ENCODE measurements at places on chromosomes 6 and 20. TPM values are rescaled to one million over a fixed set of nuclear protein-coding genes. Genes with fewer than 3 reads are reported as not detected.

DNA sequence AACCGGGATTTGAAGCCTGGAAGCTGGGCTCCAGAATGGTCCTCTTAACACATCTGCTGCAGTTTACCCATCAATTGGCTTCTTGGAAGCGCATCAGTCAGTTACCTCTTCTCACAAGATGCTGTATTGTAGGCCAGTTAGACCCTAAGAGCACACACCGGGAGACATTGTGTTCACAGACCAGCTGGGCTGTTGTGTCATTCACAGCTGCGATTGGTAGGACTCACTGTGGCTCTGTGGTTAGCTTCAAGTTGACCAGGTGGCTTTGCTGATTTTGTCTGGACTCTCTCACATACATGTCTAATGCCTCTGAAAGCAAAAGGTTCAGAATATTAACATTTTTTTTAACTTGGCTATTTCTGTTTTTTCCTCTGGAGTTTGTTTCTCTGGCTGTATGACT, 64.8 kb downstream of the SNX9 start:
- DNase-seq: no peak
- H3K27ac ChIP-seq: no peak overlapping the region
- no peaks in the 10 kb centered on the region for H3K4me1 ChIP-seq
- H3K27me3 ChIP-seq: no peaks in the 10 kb centered on the region

DNA sequence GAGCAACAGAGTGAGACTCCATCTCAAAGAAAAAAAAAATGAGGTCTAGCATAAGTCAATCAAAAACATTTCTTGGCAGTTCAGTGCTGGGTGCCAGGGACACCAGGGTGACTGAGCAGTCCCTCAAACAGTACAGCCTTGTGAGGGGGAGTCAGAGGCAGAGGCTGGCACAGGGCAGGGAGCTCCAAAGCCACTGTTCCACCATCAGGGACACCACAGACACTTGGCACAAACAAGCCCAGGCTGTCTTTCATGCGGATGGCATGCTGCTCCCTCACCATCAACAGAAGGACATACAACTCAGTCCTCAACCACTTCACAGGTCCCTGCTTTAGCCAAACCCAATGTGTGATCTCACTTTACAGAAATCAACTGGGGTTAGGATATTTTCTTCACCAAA, 36.0 kb upstream of the GRM4 start:
- H3K4me3 ChIP-seq: no peak overlapping the region
- H3K36me3 ChIP-seq: no peaks in the 10 kb centered on the region
- no peak overlapping the region for H3K27ac ChIP-seq
- H3K4me1 ChIP-seq: no peaks in the 10 kb centered on the region

CTCFL gene
- 2.1 TPM for total RNA-seq

- no peak overlapping the region for H3K4me3 ChIP-seq
- H3K4me1 ChIP-seq: peaks cover 15% of the 10 kb centered on the region
- no peaks in the 10 kb centered on the region for H3K36me3 ChIP-seq
- no peak overlapping the region for H3K27ac ChIP-seq
Measured at GRCh38 chr20:11355345-11355744, 562.3 kb upstream of the BTBD3 start.

- no peaks in the 10 kb centered on the region for H3K27me3 ChIP-seq
- DNase-seq: no peak
- H3K4me3 ChIP-seq: no peak overlapping the region
Measured at GRCh38 chr6:155970876-155971708, 515.5 kb upstream of the NOX3 start.

TRIM31 gene
- not detected for total RNA-seq

UBE2C gene
- 198 TPM for total RNA-seq

- no peak overlapping the region for H3K27ac ChIP-seq
- no peaks in the 10 kb centered on the region for H3K27me3 ChIP-seq
- DNase-seq: peak; percentile 3
- H3K4me3 ChIP-seq: no peak overlapping the region
Measured at GRCh38 chr20:23588434-23589403, 17.0 kb downstream of the CST9 start.

REM1 gene
- total RNA-seq: 0.28 TPM

PDYN gene
- 0.47 TPM for total RNA-seq

All from GM23338 (cell line).